IMR-90 (cell line): ENCODE measurements at places on chromosomes 7 and 10. TPM values are rescaled to one million over a fixed set of nuclear protein-coding genes. Genes with fewer than 3 reads are reported as not detected.

DNA sequence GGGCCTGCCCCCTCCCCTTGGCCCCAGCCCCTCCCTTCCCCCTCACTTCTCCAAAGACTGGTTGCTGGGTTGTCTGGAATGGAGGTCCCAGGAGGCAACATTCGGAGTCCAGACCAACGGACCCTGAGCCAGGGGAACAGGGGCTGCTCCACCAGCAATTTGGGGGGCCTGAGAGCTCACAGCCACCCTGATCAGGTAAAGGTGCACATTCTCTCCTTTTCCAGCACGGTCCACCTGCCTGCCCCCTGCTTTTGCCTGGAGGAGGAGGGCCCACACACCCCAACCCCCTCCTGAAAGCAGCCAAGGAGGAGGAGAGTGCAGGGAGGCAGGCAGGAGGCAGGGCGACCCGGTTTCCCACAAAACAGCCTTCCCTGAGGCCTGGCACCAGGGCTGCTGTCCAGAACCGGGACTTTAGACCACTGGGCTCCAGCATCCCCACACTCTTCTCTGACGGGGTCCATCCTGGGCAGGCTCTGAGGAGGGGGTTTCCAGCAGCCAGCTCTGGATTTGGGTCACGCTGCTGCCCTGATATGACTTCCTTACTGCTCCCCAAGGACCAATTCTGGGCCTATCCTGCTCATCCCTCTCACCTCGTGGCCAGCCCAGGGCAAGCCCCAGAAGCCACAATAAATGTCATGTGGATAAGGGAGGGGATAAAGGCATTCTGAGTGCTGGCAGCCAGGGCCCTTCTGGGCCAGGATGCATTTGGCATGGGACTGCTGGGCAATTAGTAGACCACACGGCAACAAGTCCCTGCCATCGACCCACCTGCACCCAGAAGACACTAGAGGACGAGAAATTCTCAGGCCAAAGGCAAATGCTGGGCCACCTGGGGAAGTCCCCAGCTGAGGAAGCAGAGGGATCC, 1.1 kb upstream of the CAMK2B start:
- no peaks in the 10 kb centered on the region; the same call in 1 of the 2 replicates for H3K4me1 ChIP-seq
- H3K27ac ChIP-seq = no peak overlapping the region
- no peak for DNase-seq
- H3K27me3 ChIP-seq = peaks cover 46% of the 10 kb centered on the region

- no peaks in the 10 kb centered on the region for H3K4me1 ChIP-seq
- DNase-seq = no peak
- peaks cover 28% of the 10 kb centered on the region for H3K36me3 ChIP-seq
- H3K27me3 ChIP-seq = no peaks in the 10 kb centered on the region
- H3K27ac ChIP-seq = no peak overlapping the region
These were observed 34.6 kb downstream of the UBN2 start for GRCh38 chr7:139265673-139266072.

The CELF2 gene
- total RNA-seq = 5.6 and 6.6 TPM in 2 replicates

DNA sequence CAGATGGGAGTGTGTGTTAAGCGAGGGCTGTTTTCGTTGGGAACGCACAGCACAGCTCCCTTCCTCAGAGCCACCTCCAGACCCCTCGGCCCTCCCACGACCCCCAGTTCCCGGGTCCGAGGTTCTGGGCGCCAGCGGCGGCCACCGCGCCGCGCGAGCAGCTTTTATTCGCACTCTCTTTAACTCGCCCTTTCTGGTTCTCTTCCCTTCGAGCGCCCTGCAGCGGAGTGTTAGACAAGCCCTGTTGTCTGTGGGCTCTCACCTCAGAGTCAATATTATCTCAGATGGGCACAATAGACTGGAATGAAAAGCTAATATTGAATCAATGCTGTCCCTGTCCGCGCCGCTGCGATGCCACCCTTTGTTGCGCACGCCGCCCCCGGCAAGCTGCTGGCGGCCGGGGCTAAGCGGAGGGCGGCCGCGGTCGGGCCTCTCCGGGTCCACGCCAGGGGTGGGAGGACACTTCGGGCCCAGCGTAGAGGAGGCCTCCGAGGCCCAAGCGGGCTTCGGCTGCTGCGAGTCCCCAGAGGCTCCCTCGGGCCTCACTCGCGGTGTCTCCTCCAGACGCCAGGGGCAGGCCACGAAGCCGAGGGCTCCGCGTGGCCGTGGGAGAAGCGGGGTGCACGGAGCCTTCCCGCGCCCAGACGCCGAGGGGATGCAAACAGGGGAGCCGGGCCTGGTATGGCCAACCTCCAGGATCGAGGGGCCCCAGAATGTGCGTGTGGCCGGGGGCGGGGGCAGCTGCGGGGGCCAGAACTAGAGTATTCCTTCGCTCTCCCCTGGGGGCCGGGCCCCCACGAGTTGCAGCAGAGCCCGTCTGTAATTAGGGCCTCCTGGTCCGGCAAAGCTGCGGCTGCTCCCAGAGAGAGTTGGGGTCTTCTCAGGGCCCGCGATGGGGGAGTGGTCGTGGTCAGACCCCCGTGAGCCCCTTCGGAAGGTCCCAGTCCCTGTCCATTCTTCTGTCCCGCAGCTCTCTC, 7.9 kb upstream of the EMX2 start:
- no peak overlapping the region for H3K4me3 ChIP-seq
- H3K27ac ChIP-seq = no peak overlapping the region
- peaks cover 80% of the 10 kb centered on the region for H3K27me3 ChIP-seq

The EVX1 gene
- total RNA-seq = not detected in 2 replicates
